B cell (primary cell): ENCODE measurements at places on chromosomes 3 and 15. TPM values are rescaled to one million over a fixed set of nuclear protein-coding genes. Genes with fewer than 3 reads are reported as not detected.

DNA sequence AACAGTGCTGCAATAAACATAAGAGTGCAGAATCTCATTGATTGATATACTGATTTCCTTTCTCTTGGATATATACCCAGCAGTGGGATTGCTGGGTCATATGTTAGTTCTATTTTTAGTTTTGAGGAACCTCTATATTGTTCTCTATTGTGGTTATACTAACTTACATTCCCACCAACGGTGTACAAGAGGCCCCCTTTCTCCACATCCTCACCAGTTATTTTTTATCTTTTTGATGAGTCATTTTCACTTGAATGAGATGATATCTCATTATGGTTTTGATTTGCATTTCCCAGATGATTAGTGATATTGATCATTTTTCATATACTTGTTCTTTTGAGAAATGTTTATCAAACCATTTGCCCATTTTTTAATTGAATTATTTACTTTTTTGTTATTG is 12.4 kb upstream of the IREB2 start:
- DNase-seq: no peak

GRCh38 chr3:1661839-1662238 is 436.8 kb upstream of the CNTN4 start:
- DNase-seq: no peak

DNA sequence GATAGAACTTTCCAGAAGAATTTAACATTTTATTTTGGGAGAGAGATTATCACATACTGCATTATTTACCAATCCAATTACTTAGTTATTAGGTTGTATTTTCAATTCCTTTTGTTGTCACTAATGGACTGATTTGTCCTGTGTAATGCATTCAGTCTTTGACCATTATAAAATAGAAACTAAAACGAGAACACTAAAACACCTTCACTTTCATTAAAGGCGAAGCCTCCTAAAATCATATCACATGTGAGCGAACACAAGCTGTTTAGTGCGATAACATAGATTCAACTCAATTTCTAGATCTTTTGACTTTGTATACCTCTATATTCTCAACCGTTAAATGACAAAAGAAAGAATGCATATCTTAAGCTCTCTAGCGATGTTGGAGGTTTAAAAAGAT is 253.4 kb downstream of the VGLL3 start:
- DNase-seq: no peak

The PLCH1 gene
- total RNA-seq: 0.27 and 0.39 TPM in 2 replicates

DNA sequence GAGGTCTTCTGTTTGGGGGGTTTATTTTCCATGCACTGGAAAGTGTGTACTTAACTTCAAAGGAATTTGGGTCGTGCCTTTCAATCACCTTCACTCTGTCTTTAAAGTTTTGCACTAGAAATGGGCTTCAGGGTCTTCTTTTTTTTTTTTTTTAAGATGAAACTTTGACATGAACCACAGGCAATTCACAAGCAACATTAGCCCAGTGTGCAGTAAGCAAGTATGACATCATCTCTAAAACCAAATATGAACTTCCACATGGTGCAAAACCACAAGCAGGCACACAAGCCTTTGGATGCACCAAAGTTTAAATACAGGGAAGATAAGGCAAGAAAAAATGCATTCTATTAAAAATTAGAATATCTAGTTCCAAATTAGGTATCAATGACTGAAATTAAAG is 381.9 kb downstream of the ERC2 start:
- DNase-seq: no peak

DNA sequence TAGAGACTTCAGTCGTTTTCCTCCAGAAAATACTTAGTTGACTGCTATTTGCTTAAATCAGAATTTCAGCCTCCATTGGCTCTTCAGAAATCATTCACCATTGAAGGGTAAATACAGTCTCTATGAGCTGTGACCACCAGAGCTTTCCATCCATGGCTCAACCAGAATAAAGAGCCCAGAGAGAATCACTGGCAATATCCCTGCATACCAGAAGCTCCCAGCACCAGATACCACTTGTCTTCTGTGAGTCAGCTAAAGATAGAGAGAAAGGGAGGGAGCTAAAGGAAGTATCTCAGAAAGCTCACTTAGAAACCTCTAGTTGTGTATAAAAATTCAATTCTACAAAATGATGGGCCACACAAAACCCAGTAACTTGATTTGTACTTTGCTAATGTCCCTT is 115.2 kb upstream of the TMCO5A start:
- DNase-seq: no peak

- DNase-seq: no peak
These were observed 350.1 kb upstream of the MCTP2 start for GRCh38 chr15:93881310-93881709.

DNA sequence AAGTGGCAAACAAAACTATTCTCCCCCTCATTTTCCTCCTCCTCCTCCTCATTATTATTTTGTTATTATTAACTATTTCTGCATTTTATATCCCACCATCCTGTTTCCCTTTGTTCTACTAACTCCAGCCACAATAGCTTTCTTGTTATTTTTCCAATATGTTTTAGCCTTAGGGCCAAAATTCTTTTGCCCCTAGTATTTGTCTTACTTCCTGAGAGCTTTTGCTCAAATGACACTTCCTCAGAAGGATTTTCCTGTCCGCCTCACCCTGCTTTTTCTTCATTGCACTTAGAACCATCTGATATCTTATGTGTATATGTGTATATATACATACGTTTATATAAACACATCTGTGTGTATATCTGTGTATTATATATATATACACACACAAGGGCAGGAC is 32.7 kb upstream of the NUDT16 start:
- DNase-seq: no peak

GRCh38 chr3:192326656-192327055 is 400.7 kb downstream of the FGF12 start:
- DNase-seq: no peak

DNA sequence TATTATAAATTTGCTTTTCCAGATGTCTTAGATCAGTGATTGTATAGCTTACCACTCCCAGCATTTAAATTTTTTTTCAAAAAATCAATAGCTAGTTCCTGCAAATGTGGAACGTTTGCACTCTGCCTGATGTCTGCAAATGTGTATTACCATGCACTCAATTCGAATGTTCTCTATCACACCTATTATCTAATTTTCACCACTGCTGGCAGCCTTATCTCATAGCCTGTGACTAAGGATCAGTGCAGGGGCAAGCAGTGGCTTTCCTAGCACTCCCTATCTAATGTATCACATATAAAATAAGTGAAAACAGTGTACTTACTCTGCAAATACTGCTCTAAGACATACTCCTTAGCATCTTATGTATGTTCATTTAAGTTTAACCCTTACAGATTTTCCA is 196.3 kb upstream of the PLSCR5 start:
- DNase-seq: no peak

- no peak for DNase-seq
These were observed 52.9 kb downstream of the FEM1B start for GRCh38 chr15:68330416-68330815.

The VPS18 gene
- 29.6 TPM in 2 replicates for total RNA-seq

GRCh38 chr3:115804200-115804599 is 180.9 kb downstream of the GAP43 start:
- no peak for DNase-seq

DNA sequence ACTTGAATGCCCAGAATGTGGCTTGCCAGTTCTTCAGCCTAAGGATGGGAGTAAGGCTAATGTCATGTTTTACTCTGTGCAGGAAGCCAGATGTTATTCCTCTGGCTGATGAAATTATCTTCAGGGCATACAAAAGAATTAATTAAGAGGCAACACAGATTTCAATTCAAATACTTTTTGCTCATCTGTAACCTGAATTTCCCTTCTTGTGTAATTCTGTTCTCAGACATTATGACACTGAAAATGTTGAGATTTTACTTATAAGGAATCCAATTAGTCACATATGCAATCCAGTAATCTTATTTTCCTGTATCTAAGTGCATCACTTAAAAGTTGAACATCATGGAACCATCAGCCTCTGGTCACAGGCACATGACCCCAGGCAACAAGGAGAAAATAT is 136.5 kb downstream of the CPNE4 start:
- DNase-seq: no peak

DNA sequence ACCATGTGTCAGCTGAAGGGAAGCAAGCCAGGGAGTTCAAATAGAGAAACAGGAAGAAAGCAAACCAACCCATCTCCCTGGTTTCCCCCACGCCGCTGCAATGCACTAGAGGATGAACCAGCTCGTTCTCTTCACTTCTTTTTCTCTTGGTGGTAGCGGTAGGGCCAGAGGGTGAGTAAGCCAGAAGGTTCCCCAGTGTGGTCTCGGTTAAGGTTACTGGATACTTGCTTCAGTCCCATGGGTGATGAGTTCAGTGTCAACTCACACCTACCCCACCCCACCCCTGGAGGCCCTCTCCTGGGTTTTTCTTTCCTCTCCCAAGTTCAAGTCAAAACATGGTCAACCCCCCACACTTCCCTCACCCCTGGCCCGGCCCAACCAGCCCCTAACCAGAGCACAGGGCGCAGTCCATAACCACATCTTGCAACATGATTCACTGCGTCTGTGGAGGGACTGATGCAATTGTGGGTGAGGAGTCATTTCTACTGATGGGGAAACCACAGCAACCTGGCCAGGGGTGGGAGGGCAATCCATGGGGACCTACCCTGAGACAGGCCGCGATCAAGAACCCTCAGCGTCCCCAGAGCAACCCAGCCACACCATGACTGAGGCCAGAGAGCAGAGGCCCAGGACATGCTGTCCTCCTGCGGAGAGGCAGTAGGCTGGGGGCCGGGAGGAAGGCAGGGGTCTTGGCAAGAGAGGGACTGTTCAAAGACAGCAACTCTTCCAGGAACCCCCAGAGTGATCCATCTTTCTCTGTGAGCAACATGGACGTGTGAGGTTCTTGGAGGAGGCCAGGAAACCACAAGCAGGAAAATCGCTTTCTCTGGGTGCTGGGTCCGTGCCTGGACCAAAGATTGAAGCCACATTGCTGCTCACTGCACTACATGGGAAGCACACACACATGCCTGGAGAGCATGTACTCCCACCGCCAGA is 276.6 kb downstream of the UACA start:
- peak; percentile 69 for DNase-seq

GRCh38 chr3:56275120-56275519 is 193.1 kb downstream of the ERC2 start:
- no peak for DNase-seq

DNA sequence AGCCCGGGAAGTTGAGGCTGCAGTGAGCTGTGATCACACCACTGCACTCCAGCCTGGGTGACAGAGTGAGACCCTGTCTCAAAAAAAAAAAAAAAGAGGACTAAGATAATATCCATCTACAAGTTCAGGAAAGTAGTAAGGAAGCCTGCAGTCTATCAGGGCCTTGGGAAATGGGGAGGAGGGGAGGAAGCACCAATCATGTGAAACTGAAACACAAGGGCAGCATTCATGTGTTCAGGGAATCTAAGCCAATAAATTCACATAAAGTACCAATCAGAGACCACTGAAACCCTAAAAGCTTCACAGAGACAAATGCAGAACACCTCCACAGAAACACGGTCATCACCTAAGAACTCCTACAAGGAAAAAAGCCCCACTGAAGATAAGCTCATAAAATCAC is 22.9 kb upstream of the HHATL start:
- DNase-seq: no peak

DNA sequence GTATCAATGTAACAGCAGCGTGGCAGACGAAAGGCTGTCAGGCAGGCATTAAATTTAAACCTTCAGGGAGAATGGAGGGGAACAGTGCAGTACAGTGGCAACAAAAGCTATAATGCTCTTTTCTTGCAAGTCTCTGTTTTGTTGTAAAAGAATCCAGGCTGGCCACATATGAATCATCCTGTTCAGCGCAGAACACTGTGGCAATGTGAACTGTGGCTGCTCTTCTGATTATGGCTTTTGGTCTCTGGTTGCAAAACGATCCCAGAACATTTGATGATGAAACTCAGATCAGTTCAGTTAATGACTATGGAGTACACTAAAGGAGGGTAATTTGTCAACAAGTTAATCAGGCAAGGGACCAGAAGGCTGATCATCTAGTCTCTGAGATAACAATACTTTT is 219.7 kb upstream of the SGO1 start:
- DNase-seq: no peak

- DNase-seq: no peak
These were observed 550.8 kb downstream of the DIPK2A start for GRCh38 chr3:144522456-144522855.

DNA sequence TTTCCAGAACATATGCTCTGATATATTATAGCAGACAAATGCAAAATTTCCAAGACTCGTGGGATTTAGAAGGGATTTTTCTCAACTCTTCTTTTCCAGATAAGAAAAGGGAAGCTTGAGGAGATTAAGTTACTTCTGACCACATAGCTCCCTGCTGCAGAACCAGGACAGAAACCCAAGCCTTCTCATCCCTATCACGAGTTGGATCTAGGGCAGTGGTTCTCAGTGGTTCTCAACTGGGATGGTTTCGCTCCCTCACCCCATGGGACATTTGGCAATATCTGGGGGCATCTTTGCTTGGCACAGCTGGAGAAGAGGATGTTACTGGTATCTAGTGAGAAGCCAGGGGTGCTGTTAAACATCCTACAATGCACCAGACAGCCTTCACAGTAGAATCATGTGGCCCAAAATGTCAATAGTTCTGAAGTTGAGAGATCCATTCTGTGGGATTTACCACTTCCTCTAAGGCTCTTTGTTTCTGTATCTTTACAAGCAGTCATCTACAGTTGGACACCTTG is 64.2 kb downstream of the LIPC start:
- no peak for DNase-seq

DNA sequence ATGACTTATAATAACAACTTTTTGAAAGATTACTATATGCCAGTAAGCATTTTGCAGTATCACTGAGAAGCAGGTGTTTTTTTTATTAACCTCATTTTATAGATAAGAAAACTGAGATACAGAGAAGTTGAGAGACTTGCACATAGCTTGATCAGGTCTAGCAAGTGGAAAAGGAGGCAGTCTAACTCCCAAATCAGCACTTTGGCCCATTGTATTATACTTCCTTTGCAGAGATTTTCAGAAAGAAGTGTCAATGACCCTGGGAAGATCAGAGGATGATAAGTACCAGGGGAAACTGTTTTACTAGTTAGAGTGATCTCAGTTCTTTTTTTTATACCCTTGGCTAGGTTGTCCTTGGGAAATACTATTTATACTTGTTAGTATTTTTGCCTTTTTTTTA is 358.7 kb downstream of the SQOR start:
- DNase-seq: no peak

The GOLGA8G gene
- total RNA-seq: not detected in 2 replicates

GRCh38 chr15:98682992-98683701 is 34.8 kb downstream of the IGF1R start:
- no peak for DNase-seq

DNA sequence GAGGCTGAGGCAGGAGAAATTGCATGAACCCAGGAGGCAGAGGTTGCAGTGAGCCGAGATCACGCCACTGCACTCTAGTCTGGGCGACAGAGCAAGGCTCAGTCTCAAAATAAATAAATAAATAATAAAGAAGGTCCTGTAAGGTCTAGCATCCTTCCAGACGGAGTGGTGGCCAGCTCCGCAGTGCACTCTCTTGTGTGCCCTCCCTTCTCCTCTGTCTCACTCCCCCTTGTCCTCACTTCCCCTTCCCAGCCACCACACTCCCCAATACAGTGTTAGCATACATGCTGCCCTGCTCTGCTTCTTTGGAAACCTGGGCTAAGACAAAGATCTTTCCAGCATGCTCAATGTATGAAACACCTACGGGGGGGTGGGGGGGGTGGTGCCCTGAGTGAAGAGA is 3.4 kb upstream of the CLN6 start:
- DNase-seq: peak; percentile 43
